Stimulated activated CD8-positive, alpha-beta memory T cell treated with anti-CD3 and anti-CD28 coated beads, Interleukin-12 subunit alpha, Interleukin-12 subunit beta, amount 100 ng/mL, for 1 hour (primary cell): ENCODE measurements at places on chromosomes 4 and X.
A peak's percentile ranks its signal among the peaks of the same experiment; 100 is the strongest.

DNA sequence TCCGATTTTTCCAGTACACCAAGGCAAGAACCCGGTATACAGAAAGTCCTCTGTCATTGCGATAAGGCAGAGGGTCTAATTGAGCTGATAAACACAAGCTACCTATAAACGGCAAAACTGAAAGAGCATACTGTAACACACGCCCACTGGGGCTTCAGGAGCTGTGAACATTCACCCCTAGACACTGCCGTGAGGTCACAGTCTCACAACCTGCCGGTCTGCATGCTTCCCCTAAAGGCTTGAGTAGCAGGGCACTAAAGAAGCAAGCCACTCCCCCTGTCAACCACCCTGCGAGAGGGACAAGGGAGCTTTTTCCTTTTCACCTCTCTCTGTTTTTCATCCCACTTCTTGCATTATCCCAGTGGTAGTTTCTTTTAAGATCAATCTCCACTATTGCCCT lies 22.4 kb upstream of the F9 start:
- no peak for DNase-seq

DNA sequence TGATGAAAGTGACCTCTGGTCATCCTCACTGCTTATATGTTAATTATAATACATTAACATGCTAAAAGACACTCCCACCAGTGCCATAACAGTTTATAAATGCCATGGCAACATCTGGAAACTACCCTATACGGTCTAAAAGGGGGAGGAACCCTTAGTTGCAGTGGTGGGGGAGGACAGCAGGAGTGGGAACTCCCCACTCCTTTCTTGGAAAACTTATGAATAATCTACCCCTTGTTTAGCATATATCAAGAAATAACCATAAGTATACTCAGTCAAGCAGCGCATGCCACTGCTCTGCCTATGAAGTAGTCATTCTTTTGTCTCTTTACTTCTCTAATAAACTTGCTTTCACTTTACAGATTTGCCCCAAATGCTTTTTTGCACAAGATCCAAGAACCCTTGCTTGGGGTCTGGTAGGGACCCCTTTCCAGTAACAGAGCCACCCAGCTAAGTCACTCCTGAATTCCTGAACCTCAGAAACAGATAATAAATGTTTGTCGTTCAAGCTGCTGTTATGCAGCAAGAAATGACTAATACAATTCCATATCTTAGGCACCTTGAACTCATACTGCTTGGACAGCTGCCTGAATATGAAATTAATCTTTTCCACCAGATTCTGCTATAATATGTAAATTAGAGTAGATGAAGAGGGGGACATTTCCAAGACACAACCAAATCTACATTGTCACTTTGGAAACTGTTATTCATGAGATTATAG lies 14.4 kb upstream of the REPS2 start:
- DNase-seq: no peak

GRCh38 chr4:10590896-10591295 lies 93.7 kb downstream of the CLNK start:
- DNase-seq: no peak

DNA sequence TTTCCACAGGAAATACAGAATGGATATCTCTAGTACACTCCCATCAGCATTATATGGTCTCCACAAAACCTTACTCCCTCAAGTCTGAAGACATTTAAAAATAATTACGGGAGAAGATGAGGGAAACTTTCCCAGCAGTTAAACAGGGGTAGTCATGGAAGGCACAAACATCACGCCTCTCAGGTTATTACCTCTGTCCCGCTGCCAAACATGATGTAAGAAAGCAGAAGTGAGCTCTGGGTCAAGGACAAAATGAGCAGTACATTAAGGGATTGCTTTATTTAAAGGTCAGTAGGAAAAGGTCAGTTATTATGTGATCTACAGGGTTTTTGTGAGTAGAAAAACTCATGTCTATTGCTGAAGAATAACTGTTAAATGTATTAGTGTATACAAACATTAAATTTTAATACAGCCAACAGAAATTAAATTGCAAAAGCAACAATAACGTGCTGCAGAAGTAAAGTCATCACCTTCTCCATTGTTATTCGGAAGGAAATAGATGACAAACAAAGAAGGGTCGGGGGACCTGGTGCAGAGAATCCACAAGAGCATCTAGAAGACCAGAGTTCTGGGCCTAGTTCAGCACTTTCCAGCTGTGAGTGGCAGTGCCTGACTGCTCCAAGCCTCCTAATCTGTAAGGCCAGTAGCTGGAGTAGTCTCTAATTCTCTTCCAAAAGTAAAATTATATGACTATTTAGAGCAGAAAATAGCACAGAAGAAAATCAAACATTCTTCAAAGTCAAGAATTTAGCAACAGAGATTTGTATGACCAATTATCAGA lies 171.2 kb downstream of the PPP3CA start:
- no peak for DNase-seq

DNA sequence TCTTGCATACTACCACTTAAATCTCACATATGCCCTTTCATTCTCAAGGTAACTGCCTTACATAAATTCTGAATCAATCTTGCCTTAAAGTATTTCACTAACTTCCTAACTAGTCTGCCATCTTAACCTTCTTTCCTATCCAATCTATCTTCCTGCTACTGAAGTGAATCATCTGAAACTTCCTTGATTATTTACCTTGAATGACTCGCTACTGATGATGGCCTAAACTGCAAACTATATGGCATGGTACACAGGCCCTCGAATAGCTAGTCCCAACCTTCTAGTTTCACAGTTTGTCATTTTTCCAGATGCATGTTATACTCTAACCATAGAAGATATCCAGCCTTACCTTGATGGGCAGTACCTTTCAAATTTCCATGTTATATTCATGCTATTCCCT lies 19.9 kb downstream of the PHKA1 start:
- DNase-seq: no peak

DNA sequence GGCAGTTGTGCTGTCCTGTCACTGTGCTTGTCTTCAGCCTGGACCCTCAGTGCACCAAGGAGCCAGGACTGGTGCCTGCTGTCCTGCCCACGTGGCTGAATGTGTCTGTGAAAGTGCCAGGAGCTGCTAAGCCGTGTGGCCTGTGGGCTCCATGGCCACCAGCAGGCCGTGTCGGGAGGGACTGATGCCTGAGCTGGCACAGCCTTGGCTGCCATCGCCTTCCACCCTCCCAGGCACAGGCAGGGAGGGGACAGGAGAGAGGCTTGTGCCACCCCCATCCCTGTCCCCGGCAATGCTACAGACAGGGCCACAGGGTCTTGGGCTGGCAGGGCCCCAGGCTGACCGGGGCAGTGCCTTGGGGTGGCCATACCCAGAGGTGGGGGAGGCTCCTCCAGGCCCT lies 24.8 kb downstream of the DOK7 start:
- DNase-seq: no peak

GRCh38 chr4:141309874-141310273 lies 89.2 kb downstream of the ZNF330 start:
- DNase-seq: no peak

DNA sequence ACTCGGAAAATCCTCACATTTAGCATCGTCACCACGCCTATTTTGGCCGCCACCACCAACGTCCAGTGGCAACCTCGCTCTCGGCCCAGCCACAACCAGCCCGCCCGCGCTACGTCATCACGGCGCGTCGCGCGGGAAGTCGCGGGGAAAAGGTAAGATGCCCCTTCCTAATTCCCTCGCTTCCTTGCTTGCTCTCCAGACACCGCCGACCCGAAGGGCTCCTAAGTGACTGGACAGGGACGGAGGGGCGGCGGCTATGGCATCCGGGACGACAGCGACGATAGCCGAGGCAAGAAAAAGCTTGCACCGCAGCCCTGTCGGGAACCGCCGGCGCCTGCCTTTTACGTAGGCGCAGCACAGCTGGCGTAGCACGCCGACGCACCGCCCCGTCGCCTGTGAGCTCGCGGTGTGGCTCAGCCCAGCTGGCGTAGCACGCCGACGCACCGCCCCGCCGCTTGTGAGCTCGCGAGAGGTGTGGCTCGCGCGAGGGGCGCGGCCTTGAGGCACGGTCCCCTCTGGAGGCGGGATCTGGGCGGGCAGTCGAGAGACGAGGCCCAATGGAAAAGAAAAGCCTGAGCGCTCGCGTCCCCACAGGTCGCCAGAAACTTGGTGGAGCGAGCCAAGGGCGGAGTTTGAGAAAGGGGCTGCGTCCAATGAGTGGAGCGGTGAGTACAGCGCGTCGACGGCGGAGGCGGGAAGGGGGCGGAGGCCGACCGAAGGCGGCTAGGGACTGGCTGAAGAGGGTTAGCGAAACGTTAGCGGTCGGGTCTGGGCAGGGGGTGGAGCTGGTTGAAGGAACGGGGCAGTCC lies at the start of gene HDAC6:
Gene HDAC6, plus strand, starts transcription at position 788 of the 809 bp plus-strand sequence. CDS start 626 bp downstream, outside the sequence.
- DNase-seq: peak; percentile 85

GRCh38 chrX:103012945-103013344 lies 51.0 kb downstream of the BEX1 start:
- DNase-seq: no peak

GRCh38 chr4:55947254-55947882 lies 1.4 kb upstream of the CEP135 start:
- DNase-seq: no peak

GRCh38 chr4:175308236-175308635 lies 390.1 kb downstream of the ADAM29 start:
- no peak for DNase-seq

DNA sequence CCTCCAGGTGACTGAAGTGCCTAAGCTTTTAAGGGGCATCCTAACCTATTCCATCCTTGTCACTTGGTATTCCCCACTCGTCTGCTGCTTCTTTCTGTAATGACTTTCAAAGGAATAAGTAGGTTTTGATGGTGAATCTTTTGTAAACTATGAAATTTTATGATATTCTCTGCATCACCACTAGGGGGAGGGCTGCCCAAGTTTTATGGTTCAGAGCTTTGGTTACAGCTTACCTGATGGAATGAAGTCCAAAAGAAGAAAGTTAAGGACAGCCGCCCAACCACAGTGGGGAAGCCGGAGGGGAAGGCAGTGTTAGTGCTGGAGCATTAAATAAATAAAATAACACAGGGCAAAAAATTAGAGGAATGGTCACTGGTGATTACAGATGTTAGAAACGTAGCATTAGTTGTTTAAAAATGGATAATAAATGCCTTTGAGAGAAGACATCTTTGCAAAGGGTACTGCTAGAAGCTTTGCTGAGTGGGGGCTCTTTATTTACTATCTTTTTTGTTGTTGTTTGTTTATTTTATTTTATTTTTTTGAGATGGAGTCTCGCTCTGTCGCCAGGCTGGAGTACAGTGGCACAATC lies 204.9 kb downstream of the GBA3 start:
- no peak for DNase-seq

DNA sequence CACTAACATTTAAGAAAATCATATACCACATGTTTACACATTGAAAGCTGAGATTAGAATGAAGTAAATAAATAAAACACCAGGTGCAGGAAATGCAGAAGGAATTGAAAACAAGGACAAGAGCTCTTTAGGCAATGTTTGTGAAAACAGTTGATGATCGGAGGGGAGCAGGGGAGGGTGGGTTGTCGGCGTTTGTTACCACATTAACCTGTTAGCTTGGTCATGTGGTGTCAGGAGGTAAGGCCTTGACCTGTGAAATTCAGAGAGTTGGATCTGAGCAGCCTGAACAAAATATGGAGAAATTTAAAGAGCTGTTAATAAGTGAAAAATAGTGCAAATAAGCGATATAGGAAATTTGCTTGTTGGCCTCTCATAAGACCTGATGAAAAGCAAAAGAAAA lies 759.9 kb downstream of the PDHA2 start:
- DNase-seq: no peak

GRCh38 chr4:38868059-38868960 lies 704 bp downstream of the FAM114A1 start:
- DNase-seq: no peak

GRCh38 chr4:162364651-162365050 lies 200.9 kb upstream of the FSTL5 start:
- DNase-seq: no peak

- DNase-seq: no peak
These were observed 298.1 kb upstream of the SLC7A11 start for GRCh38 chr4:138540056-138540800.

DNA sequence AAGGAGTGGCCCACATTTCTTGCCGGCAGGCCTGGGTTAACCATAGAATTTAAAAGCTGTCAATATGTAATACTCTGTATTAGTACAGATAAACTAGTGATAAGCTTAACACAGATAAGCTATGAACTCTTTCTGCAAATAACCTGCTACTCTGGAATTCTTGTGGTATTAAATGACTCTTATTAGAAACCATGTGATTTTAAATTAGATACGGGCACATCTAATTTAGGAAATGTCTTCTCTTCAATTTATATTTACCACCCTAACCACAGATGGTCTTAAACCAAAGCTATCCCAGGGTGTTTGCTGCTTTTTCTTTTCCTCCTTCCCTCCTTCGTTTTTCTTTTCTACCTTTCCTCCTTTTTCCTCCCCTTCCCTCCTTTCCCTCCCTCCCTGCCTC lies 4.9 kb downstream of the GNRHR start:
- no peak for DNase-seq

DNA sequence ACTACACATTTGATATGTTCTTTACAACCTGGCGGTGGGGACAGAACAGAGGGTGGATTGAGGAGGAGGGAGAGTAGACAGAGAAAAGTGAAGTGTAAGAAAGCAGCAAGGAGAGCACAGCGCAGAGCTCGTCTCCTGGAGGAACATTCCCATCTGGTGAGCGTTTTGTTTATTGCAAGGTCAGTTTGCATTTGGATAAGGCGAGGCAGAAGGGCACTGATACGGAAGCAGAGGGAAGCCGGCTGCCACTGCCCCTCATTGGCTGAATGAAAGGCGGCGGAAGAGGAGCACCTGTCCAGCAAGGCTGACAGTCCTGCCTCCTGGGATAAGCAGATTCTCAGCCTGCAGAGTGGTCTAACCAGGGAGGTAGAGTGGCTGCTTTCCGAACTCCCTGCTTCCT lies 83.2 kb downstream of the GPR143 start:
- no peak for DNase-seq

- DNase-seq: no peak
These were observed 103.9 kb downstream of the PDS5A start for GRCh38 chr4:39873823-39874222.

DNA sequence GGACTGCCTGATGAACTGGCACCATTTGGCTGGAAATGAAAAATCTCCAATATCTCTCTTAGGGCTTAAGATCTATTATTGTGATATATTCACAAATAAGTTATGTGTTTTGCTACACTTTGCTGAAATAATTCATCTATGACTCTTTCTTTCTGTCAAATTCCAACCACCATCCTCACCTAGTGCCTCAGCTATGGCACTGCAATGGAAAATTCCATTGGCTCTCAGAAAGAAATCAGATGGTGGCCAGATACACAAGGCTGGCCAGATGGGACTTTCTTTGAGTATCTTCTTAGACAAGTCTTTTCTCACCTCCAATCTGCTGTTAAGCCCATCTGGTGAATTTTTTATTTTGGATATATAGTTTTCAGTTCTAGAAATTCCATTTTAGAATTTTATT lies 28.0 kb downstream of the NAT8L start:
- DNase-seq: no peak

- no peak for DNase-seq
These were observed 167.6 kb upstream of the ANK2 start for GRCh38 chr4:112881842-112882241.
